ENCODE measurements at places on chromosomes 3 and 15.
A peak's percentile ranks its signal among the peaks of the same experiment; 100 is the strongest.

- peak; percentile 26 for DNase-seq
Measured at GRCh38 chr15:88661041-88661700, 22.4 kb downstream of the ISG20 start.

DNA sequence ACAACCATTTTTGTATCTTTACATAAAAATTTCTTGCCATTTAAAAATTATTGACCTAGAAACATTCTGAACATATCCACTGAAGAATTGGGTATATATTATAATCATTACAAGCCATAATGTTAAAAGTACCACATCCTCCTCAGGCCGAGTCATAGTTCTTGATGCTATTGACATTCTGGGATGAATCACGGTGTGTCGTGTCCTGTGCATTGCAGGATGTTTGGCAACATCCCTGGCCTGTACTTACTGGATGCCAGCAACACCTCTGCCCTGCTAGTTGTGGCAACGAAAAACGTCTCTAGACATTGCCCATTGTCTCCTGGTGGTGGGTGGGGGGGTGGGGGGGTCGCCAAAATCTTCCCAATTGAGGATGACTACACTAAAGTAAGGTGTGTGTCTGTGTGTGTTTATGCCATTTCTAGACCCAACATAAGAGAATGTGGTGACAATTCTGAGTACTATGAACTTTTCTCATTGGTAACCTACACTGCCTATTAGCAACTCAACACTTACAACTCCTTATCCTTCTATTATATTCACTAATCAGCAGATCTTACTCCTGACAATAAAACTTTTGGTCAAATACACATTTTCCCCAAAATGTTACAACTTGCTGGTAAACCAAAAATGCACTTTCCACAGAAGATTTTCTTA, 471.6 kb downstream of the FOXP1 start:
- DNase-seq: no peak

DNA sequence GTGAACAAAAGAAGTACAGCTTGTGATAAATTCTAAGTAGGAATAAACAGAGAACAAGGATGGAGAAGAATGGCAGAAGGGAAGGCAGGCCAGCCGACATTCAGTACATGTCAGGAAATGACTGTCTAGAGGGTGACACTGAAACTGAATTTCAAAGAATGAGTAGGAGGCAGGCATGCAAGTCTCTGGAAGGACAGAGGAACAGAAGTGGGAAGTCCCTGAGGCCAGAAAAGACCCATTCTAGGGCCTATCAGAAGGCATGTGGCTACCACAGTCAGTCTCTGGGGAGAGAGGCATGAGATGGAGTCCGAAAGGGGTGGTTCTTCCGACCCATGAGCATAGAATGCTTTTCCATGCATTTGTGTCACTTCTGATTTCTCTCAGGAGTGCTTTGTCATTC, 243.5 kb upstream of the UBE2E2 start:
- no peak for DNase-seq

GRCh38 chr15:71125831-71126450, 10.7 kb downstream of the THSD4 start:
- no peak for DNase-seq

- peak; percentile 78 for DNase-seq
Measured at GRCh38 chr3:36496684-36497633, 116.7 kb downstream of the STAC start.

- no peak for DNase-seq
Measured at GRCh38 chr3:16670191-16670590, 65.0 kb upstream of the DAZL start.

DNA sequence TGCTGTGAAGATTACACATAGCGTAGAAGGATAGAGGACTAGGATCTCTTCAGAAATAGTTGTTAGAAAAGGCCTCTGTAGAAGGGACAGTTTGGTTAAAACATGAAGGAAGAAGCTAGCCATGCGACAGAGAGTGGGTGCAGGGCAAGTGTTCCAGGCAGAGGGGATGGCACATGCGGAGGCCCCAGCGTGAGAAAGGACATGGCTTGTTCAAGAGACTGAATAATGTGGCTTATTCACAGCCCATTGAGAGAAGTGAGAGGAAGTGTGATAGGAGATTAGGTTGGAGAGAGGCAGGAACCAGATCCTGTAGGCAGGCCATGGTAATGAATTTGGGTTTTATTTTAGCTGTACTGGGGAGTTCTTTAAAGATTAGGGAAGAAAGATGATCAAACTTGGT, 56.4 kb downstream of the NEO1 start:
- no peak for DNase-seq
